ENCODE measurements at places on chromosomes 12 and 14.

DNA sequence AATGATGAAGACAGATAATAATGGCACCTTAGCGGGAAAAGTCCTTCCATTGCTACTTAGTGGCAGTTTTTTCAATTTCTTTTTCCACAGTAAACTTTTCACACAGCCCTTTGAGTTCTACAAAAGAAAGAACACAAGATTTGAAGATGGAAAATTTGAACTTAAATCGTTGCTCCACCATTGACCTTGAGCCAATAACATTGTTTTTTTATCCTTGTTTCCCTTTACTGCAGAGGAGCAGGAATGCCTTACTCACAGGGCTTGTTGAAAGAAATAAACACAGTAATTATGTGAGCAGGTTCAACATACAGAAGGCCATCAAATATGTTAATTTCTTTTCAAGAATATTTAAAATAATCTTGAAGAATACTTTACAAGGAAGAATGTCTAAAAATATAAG is 181.5 kb upstream of the KRR1 start:
- no peak for DNase-seq

- DNase-seq: no peak
These were observed 645.1 kb downstream of the SLC16A7 start for GRCh38 chr12:60240891-60241290.

- no peak for DNase-seq
These were observed 1.7 kb downstream of the CDKN1B start for GRCh38 chr12:12718853-12719252.

DNA sequence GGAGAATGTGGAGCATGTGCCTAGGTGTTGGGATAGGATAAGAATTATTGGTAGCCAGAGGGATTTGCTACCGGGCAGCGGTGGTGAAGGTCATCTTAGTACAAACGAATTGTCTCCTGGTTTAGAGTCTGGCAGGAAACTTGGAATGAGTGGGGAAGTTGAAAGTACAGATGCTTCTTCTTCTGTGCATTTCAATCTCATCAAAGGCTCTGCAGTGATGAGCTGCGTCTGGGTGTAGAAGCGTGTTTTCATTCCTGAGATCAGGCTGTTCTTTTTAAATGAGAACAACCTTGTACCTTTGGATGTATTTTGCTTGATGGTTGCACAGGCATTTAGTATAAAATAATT is 2.1 kb downstream of the WNK1 start:
- DNase-seq: no peak

- DNase-seq: no peak
These were observed 395.0 kb upstream of the TBX3 start for GRCh38 chr12:115078990-115079389.

GRCh38 chr12:89156340-89156739 is 196.0 kb downstream of the DUSP6 start:
- DNase-seq: no peak

GRCh38 chr14:30710876-30711275 is 88.8 kb downstream of the SCFD1 start:
- DNase-seq: no peak

GRCh38 chr12:24116548-24116947 is 167.1 kb upstream of the SOX5 start:
- DNase-seq: no peak

DNA sequence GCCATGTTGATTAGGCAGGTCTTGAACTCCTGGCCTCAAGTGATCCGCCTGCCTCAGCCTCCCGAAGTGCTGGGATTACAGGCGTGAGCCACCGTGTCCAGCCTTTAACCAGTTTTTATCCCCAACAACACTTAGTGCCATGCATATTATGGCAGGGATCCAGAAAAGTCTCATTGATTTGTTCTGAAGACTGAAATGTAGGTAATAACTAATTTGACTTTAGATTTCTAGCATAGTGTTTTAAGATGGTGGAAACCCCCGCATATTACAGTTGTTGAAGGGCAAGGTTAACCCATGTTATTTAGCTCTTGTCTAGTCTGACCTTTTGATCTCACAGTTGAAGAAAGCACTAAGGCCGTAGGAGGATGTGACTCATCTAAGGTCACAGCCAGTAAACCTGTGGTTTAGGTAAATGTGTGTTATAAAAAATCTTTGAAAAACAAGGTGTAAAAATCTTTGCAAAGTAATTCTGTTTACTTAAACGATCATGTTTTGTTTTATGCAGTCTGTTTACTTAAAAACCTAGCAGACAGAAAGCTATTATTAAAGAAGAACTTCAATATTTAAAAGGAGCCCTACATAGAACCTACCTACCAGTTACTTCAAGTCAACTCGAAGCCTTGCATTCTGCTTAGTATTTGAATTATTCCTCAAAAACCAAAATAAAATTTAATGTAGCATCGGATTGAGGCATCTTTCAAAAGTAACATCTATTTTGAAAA is 24.8 kb downstream of the BICDL1 start:
- DNase-seq: no peak

- DNase-seq: no peak
These were observed 396.4 kb downstream of the ZFP36L1 start for GRCh38 chr14:68396461-68396860.

- no peak for DNase-seq
These were observed 78.5 kb downstream of the CALM1 start for GRCh38 chr14:90475298-90475697.

DNA sequence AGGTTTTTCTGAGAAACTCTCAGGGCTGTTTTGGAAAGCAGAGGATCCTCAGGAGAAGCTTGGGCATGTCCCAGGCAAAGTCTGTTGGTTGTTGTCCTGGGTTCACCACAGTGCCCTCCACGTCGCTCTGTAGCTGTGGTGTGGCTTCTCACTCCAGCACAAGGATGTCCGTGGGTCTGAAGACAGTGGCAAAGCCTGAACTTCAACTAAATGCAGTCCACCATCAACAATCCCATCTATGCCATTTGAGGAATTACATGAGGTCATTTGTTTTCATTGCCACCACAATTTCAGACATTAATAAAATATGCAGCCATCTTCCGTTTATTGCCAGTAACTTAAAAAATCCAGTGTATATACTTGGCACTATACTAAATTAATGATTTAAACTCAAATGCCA is 272.1 kb downstream of the LRIG3 start:
- DNase-seq: no peak

DNA sequence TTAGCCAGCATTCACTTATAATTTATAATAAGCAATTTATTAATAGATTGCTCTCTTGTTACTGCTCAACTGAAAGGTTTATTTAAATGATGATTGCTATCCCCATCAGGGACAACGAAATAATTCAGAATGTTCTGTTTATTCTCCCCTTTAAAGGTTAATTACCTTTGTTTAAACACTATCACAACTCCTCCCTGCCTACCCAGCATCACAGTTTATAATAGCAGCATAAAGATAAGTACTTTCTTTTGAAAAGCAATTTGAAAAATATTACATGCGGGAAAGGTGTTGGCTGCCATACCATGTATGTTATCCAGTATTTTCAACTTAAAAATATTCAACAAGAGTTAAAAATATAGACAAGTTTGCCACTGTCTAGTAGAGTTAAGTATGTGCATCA is 30.6 kb downstream of the SCAF11 start:
- no peak for DNase-seq

- no peak for DNase-seq
These were observed 141.3 kb upstream of the HIF1A start for GRCh38 chr14:61553730-61554641.

GRCh38 chr14:66005900-66006434 is 480.2 kb upstream of the CCDC196 start:
- DNase-seq: no peak

DNA sequence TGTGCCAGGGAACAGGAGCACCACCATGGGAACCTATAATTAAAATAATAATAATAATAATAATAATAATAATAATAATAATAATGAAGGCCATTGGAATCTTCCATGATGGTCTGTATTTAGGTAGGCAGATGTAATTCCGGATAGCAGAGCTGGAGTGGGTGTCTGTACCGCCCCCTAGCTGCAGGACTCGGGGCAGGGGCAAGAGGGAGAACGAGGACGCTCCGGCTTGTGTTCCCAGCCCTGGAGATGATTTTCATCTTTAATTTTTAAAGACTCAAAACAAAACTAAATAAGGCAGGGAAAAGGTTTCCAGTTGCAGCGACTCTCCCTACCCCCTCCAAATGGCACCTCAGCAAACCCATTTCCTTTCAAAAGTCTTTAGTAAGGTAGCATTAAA is 501.1 kb downstream of the VRK1 start:
- no peak for DNase-seq

DNA sequence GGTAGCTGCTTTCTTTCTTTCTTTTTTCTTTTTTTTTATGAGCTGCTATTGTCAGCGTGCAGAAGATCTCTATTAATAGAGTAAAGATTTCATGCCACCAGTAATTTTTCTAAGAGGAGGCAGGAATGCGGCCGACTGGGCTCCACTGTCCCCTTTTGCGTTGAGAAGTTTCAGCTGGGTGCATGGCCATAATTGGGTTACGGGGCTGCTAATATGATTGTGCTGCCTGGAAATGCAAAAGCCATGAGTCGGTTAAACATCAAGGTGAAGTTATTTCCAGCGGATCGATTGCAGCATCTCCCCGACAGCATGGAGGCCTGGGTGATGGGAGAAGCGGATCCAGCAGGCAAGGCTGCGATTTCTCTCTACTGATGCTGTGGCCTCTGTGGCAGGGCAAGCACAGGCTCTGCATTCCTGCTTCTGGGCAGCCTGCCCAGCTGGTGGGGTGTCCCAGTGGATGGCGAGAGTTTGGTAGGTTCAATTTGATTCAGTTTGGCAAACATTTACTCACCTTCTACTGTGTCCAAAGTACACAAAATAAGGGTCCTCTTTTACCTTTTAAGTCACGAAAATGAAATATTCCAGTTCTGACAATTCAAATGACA is 54.4 kb upstream of the PRMT8 start:
- no peak for DNase-seq

GRCh38 chr12:47772094-47772660 is 861 bp upstream of the SLC48A1 start:
- no peak for DNase-seq

DNA sequence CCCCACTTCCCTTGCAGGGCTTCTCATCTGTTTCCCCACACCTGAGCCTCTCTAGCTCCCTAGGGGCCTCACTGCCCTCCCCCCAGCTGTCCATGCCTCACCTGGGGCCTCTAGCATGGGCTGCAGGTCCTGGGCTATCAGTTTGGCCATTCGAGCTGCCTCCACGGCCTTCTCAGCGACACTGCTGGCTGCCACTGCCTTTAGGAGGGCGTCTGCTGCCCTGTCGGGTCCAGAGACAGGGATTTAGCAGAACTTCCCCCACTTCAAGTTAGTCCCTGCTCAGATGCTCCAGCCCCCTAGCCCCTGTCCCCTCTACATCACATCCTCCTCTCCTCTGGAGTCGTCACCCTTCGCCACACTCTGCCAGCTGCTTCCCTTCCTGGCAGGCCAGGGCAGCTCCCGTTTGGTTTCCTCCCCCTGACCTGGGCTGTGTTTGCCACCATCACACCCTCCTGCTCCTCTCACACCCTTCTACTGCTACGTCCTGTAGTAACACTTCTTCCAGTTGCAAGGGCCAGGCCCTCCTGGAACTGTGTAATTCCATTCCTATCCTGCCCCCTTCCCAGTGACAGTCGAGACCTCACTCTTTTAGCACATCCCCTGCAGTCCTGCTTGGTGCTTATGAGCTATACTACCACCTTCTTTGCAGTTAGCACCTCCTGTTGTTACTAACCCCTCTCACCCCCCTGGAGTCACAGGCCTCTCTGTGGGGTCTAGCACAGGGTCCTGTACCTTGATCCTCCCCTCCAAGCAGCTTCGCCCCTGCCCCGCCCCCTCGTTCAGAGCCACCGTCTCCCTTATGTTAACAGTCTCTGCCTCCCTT is 4.3 kb upstream of the AP1G2 start:
- no peak for DNase-seq

DNA sequence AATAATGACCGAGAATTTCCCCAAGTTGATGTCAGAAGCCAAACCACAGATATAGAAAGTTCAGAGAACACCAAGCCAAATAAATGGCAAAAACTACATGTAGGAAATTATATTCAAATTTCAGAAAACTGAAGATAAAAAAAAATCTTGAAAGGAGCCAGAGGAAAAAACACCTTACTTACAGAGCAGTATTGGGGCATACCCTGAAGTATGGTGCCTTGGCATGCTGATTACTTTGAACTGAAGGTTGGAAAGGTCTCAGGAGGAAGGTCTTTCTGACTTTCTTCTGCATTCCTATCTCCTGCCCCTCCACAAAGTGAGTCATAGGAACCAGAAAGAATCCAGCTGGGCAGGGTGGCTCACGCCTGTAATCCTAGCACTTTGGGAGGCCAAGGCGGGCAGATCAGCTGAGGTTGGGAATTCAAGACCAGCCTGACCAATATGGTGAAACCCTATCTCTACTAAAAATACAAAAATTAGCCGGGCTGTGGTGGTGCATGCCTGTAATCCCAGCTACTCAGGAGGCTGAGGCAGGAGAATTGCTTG is 8.8 kb upstream of the FGF6 start:
- no peak for DNase-seq

DNA sequence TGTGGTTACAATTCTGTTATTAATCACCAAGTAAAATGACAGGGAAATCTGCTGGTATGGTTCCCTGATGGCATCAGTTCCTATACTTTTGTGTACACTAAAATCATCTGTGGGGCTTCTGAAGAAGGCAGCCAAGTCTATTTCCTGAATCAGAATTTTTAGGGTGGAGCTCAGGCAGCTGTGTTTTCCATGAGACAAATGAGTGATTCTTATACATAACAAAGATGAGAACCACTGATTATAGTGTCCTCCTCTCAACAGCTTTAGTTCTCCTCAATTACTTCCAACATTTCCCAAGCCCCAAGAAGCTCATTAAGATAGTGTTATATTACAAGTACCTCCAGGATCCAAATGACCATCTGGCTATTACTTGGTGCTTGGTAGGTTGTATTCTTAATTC is 64.5 kb upstream of the USP44 start:
- DNase-seq: no peak

DNA sequence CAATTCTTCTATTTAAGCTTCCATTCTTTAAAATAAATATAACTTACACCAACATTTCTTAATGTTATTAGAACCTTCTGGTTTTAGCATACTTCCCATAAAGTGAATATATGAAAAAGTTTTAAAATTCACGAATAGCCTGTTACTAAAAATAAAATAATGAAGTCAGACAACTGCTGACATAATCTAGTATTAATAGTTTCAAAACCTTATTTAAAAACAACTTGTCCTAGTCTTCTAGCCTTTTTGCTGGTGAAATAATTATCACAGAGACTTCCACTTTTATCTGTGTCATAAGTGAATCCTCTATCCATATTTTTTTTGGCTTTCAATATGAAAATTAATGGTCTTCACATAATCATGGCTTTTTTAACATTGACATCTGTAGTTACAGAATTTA is 93.8 kb upstream of the MON2 start:
- no peak for DNase-seq

GRCh38 chr12:70784042-70784668 is 136.4 kb downstream of the PTPRR start:
- DNase-seq: no peak

GRCh38 chr12:88509347-88509746 is 70.9 kb downstream of the KITLG start:
- no peak for DNase-seq

GRCh38 chr14:104650057-104650980 is 39.1 kb upstream of the INF2 start:
- no peak for DNase-seq

DNA sequence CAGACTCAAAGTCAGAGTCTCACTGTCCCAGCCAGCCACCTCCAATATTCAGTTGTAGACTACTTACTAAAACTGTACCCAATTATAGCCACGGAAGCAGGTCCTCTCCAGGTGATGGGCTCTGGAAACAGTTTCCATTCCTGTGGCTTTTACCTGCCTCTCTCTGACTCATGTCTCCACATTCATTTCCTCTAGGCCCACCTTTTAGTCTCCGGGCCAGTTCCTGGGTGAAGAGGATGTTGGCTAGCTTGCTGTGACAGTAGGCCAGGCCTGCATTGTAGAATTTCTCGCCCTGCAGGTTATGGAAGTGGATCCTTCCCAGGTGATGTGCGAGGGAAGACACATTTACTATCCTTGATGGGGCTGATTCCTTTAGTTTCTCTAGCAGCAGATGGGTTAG is 5.6 kb downstream of the RDH11 start:
- DNase-seq: no peak

Data from NCI-H187 treated with DMSO at 0.1 percent for 48 hours (cell line).